ENCODE measurements at places on chromosomes 16 and 17.

DNA sequence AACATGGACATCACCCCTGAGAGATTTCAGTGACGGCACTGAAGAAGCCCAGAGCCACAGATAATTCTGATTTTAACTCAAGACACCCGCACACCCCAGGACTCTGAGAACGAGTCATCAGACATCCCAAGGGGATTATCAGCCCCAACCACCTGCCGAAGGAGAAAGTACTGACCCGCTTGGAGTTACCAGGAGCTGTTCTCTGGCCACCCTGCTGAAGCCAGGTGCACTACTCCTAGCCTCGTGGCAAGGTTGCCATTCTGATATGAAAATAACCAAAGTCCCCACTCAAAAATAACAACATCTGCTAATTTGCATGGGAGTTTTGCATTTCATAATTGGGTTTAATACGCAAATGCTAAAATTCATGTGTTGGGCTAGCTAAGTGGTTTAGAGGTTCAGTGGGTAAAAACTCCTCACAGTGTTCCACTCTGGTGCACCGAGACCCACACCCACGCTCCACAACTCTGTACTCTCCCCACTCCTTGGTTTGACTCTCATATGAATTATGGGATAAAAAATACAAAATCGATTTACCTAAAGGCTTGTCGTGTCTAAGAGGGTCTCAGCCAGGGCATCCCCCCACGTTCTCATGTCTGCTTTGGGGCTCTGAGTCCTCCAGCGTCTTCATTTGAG lies 143.0 kb upstream of the NOL11 start:
- DNase-seq, result no peak

DNA sequence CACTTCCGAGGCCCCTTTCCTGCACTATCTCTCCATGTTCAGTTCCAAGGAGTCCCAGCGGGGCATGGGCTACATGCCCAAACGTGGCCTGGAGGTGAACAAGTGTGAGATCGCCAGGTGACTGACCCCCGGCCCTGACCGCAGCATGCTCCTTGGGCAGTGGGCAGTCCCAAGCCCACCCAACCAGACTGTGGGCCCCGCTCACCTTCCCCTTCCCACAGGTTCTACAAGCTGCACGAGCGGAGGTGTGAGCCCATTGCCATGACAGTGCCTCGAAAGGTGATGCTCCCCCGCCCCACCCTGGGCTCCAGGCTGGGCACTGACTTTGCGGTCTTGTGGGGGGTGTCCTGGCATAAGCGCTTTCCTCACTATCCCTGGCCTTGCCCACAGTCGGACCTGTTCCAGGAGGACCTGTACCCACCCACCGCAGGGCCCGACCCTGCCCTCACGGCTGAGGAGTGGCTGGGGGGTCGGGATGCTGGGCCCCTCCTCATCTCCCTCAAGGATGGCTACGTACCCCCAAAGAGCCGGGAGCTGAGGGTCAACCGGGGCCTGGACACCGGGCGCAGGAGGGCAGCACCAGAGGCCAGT lies 4.7 kb downstream of the CORO1A start:
- peak; percentile 13 for DNase-seq

- no peak for DNase-seq
Observed at GRCh38 chr16:89575247-89576152, at the start of gene CPNE7. CPNE7 (plus strand) TSS chr16:89575758; CDS start chr16:89575898, 140 bp downstream.

DNA sequence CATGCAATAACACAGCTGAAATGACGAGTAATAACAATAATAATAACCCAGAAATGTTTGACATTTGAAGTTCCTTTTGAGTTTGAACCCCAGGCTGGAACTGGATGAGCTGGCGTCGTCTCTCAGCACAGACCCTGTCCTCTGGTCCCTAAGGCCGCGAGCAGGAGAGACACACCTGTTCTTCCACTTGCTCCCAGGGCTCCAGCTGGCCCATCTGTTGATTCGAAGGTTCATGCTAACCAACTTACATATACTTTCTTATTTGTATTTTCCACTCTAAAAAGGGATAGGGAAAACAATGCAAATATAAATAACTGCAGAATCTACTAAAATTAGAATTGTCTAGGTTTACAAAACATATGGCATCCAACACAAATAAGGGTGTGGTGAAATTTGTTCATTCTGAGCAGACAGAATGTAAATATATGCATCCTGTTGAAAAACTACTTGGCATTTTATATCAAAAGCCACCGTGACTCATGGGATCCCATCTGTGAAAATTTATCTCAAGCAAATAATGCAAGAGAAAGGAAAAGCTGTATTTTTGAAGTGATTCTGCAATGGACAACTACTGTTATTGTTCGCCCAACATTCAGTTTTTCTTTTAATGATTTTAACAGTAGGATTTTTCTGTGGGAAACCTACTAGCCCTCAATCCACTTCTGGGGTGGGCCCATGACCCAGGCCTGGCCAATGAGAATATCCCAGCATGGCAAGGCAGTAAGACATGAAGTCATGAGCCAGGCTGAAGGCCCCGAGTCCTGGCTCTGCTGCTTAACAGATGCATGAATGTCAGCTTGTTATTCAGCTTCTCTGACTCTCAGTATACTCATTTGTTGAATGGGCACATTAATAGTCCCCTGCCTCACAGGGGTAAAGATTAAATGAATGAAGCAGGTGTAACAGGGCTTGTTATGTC lies 13.2 kb upstream of the RGS9 start:
- DNase-seq, result no peak

DNA sequence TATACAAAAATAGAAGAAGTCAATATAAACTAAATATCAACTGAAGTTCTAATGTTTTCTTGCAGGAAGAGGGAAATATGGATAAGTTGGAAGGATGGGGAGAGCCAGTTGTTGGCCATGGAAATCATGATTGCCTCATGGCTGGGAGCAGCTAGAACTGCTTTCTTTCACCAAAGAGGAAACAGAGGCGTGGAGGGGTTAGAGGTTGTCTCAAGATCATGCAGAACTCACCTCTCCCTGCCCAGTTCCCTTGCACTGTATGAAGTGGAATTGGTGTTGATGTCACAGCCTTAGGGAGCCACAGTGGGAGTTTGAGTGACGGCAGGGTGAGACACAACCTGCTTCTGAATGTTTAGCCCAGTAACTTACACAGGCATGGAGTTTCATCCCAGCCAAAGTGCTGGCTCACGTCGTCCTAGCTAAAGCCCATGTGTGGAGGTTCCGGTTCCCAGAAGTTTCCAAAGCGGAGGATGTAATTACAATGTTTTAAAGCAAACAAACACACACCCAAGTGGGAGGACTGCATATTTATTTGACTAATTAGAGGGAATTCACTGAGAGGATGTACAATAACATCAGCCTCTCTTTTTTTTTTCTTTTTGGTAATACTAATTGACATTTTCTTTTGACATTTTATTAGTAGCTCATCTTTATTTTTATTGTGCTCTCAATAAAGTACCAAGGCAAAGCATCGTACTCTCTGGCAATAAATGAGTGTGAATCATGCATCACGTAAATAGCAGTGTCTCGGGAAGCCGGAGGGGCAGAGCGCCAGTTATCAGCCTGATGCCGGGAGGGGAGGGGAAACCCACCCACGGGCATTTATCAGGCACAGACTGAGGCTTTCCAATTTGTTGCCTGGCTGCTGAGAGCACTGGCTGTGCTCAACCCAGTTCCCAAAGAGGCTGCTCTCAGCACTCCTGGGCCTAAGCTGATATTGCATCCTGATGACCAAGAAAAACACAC lies 118.7 kb upstream of the CDH5 start:
- no peak for DNase-seq

- no peak for DNase-seq
Observed at GRCh38 chr16:85872734-85873133, 26.2 kb upstream of the IRF8 start.

GRCh38 chr16:87015021-87015420 lies 302.2 kb downstream of the C16orf95 start:
- no peak for DNase-seq

GRCh38 chr17:81252987-81253329 lies 13.8 kb downstream of the NDUFAF8 start:
- DNase-seq, result no peak

- DNase-seq, result no peak
Observed at GRCh38 chr17:45388604-45389325, 43.9 kb downstream of the ARHGAP27 start.

DNA sequence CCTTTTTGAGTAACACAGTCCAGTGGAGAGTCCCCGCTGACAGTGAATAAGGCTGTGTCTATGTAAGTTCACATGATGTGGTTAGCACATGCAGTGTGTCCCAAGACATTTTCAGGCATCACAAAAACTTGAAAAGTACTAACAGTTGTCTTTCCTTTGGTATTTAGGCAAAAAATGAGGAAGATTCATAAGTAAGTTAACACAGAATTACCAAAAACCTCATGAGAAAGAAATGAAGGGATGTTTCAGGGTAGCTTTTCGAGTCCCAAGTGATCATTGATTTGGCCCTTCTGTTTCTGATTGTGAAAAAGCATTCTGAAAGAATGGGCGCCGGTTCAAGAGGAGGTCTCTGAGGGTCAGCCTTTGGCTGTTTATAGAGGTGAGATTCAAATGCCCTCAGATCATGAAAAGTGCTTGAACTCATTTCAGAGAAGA lies 529 bp upstream of the ASPA start:
- DNase-seq, result no peak

- DNase-seq, result no peak
Observed at GRCh38 chr16:80837533-80838147, 33.2 kb upstream of the CDYL2 start.

GRCh38 chr17:67417507-67417906 lies 40.4 kb downstream of the PITPNC1 start:
- DNase-seq, result no peak

GRCh38 chr16:75062135-75062975 lies 54.2 kb downstream of the LDHD start:
- DNase-seq, result no peak

- DNase-seq, result no peak
Observed at GRCh38 chr17:10115536-10115932, 82.9 kb downstream of the GAS7 start.

DNA sequence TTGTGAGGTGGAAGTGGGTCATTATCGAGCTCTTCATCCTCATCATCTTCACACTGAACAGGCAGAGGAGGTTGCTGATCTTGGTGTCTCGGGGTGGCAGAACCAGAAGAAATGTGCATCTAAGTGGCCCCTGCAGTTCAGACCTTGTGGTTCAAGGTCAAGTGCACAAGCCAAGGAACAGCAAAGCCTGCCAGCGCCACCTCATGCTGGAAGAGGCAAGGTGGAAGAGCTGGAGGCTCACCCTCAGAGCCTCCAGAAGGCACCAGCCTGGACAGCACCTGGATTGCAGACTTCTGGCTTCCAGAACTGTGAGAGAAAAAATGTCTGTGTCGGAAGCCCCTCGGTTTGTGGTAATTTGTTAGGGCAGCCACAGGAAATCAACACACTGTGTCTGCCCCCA lies 32.7 kb downstream of the IFT140 start:
- DNase-seq, result no peak

- no peak for DNase-seq
Observed at GRCh38 chr17:62189377-62189776, 124.3 kb upstream of the MED13 start.

DNA sequence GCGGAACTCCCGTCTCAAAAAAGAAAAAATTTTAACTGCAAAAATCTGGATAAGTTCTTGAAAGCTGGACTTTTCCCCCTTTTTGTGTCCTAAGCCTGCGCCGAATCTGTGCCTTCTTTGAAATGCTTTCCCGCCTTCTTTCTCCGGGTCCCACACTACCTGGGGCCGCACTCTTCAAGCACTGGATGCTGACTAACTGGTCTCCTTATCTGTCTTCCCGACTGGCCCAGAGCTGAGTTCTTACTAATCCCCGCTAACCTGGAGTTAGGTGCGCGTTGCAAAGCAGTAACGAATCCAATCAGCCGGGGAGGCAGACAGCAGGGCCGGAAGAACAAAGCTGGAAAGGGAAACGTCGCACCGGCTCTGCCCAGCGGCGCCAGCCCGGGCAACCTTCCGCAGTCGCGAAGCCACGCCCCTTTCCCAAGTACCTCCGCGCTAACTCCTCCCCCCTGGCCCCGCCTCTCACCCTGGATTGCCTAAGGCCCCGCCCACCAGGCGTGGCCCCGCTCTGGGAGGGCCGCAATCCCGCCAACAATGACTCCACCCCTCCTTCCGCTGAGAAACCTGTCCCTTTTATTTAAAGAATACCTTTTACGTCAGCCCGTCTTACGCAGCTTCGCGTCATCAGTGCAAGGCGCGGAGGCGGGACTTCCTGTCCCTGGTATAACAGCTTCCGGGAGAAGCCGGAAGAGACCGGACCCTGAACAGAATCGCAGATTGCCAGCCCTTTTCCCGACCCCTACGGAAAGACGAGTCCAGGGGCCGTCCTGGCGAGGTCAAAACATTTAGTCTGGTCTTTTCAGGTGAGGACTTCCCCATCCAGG lies at the start of gene TMUB2:
Gene TMUB2, plus strand, starts transcription at position 666 of the 824 bp plus-strand sequence. CDS start 737 bp downstream, outside the sequence.
- DNase-seq, result peak; percentile 99

DNA sequence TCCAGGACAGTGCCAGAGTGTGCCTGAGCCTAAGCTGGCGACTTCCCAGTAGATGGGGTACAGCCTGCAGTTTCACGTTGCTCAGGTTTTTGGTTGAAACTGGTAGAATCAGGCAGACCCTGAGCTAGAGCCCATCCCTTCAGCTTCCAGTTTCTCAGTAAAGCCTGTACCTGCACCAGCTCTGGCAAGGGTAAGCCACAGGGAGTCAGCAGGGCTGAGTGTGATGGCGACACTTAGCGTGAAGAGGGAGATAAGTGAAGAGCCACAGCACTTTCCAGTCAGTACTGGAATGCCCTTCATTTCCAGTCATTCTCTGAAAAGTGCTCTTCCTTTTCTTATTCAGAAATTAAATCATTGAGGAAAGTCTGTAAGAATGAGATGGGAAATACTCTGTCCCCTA lies 22.4 kb downstream of the PLD6 start:
- DNase-seq, result no peak

GRCh38 chr16:82594114-82594513 lies 32.7 kb upstream of the CDH13 start:
- no peak for DNase-seq

DNA sequence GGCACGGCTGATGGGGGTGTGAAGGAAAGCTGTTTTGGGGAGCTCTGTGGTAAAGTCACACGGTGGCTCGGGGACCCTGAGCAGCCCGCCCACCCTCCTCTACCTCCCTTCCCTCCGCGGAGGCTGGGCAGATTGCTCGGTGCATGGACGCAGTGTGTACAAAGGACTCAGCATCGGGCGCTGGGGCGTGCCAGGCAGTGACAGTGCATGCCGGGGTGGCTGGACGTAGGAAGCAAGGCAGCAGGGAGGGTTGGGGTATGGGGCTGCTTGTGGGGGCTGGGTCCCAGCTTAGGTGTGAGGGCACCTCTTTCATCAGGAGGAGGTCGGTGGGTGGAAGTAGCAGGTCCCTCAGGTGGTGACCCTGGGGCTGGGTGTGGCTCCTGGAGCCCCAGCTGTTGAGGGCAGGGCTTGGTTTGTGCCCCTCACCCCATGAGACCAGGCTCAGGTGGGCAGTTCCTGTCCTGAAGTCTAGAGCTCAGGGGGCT lies 159.9 kb upstream of the GSE1 start:
- no peak for DNase-seq

DNA sequence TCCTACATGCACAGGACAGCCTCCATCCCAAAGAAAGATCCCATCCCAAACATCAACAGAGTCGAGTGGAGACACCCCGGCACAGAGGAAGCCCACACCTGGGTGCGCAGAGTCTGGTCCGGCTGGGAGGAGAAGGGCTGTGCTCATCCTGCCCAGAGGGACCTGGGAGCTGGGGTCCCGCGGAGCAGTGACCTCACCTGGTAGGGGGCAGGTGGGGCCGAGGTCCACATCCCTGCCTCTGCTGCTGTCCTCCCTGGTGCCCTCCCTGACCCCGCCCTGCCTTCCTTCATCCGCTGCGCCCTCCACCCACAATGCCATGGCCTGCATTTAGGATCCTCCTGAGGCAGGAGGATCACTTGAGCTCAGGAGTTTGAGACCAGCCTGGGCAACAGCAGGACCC lies 2.9 kb downstream of the C16orf90 start:
- DNase-seq, result no peak

- DNase-seq, result no peak
Observed at GRCh38 chr17:73141411-73141810, 23.4 kb upstream of the SSTR2 start.
